ENCODE measurements at places on chromosomes 6 and 20.

GRCh38 chr6:34536251-34536958 is 19.7 kb downstream of the SPDEF start:
- DNase-seq = no peak

DNA sequence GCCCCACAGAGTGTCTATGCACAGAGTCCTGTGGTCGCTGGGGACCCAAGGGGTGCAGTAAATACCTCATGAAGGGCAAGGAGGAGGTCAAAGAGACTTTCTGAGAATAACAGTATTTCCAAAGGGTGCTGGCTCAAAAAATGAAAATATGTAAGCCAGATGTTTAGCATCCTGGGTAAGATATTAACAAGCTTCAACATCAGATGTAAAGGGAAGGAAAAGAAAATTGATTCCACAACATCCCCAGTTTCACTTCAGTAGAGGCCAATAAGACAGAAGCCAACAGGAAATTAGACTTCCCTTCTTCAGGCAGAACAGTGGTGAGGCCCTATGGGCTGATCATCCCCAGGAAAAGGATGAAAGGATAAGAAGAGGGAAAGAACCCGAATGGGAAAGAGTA is 434.7 kb downstream of the PRKN start:
- DNase-seq = no peak

DNA sequence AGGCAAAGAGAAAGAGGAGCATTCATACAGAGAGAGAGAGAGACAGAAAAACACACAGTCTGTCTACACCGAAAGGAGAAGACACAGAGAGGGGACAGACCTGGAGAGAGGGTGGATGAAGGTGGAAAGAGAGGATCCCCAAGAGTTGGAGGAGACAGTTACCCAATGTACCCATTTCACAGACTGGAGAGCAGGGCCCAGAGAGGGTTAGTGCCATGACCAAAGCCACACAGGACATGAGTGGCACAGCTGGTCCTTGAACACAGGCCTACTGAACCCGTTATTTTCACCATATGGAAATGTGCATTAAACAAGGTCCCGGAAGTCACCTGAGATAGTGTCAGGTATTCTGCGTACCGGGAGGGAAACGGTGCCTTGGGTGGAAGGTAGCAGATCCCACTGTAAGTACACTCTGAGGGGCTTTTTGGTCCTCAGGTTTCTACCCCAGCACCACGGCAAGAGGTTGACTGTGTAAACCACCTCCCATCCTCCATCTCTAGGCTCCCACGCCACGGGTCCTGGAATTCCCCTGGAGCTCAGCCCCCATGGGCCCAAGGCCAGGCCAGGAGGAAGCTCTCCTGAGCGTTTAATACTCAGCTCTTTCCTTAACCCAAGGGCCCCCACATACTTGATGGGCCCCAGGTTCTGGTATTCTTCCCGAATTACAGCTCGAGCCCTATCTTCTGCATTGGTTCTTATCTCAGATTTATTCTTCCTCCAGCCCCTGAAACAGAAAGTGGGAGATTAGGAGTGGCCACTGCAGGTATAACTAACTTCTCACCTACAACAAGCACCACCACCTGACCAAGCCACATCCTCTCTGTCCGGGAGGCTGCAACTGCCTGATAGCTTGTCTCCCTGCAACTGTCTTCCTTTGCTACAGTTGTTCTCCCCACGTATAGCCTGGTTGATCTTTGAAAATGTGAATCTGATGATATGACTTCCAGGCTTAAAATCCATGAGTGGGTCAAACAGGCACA is 38.4 kb upstream of the OCSTAMP start:
- DNase-seq = peak; percentile 11

GRCh38 chr20:37396416-37397075 is 50.6 kb downstream of the SRC start:
- no peak for DNase-seq

- DNase-seq = no peak
Measured at GRCh38 chr6:148851683-148852556, 105.1 kb downstream of the UST start.

DNA sequence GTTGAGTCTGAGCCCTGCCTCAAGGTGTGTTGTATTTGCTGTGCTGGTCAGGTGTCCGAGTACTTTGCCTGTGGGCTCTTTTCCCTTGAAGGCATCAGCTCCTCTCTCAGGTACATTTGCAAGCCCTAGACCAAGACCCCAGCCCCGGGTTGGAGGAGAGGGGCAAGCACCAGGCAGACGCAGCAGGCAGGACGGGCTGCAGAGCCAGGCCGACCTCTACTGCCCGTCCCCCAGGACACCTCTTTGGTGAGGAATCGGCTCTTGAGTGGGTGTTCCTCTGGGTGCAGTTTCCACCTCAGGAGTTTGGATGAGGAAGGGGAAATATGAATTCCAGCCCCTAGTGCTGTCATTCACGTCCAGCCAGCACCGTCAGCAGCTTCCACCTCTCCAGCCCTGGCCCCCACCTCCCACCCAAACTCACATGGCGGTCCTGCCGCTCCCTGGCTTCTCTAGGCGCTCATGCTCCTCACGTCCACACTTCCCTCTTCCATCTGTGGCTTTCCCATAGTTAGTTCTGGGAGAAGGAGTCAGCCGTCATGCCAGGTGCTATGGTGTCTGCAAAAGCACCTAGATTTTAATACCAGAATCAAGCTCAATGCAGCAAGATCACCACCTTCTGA is 183.9 kb downstream of the DLL1 start:
- no peak for DNase-seq

DNA sequence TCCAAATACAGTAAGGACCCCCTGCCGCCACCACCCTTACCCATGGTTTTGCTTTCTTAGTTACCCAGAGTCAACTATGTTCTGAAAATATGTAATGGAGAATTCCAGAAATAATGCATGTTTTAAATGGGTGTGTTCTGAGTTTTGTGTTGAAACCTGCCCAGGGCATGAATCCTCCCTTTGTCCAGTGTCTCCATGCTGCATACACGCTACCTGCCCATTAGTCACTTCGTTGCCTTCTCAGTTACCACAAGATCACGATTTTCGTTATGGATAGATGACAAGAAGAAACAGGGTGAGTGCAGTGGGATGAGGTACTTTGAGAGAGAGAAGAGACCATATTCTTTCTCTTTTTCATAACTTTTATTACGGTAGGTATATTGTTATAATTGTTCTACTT is 10.6 kb downstream of the FARS2 start:
- DNase-seq = no peak

DNA sequence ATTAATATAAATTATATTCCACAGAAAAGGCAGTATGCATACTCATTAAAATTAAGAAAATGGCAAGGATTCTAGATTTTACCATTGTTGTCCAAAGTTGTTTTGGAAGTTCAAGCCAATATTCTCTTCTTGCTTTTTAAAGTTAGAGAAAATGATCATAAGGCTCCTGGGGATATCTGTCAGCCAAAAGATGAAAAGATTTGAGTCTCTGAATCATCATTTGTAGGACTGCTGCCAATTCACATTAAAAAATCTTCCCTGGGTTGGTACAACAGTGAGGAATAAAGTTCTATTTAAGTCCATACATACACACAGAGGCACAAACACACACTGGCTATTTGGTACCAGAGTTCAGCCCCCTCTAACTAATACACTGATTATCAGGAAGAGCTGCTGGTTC is 620.1 kb downstream of the COL12A1 start:
- no peak for DNase-seq

- DNase-seq = no peak
Measured at GRCh38 chr6:25387483-25387882, 108.3 kb downstream of the CARMIL1 start.

DNA sequence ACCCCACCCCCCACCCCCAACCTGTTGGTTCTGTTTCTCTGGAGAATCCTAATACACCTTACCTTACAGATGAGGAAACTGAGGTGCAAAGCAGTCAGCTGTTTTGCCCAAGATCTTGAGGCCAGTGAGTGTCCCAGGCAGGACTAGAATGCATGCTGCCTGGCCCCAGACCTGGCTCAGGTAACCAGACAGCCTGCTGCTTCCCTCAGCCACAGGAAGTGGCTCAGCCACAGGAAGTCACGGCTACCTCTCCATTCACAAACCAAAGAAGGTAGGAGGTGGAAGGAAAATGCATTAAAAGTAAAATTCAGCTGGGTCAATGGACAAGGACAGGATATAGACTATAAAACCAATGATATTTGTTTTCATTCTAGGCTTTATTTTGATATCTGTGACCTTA is 517.6 kb downstream of the CD83 start:
- no peak for DNase-seq

DNA sequence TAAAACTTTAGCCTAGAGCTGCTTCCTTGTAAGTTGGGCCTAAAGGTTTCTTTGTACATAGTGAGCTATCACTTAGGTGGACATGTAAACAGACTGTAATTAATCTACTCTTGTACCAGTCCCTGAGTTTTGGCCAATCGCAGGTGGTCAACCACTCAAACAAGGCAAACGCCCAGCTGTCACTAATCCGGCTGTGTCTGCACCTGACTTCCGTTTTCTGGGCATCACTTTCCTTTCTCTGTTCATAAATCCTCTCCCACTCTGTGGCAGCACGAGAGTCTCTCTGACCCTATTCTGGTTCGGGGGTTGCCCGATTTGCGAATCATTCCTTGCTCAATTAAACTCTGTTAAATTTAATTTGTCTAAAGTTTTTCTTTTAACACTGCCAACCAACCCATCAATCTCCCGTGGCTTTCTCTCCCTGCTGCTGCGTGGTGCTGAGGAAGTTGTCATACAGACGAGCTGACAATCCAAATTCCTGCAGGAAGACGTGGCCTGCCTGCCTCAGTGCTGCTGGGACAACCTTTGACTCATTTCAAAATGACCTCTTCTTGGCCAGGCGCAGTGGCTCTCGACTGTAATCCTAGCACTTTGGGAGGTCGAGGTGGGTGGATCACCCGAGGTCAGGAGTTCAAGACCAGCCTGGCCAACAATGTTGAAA is 206.3 kb downstream of the QKI start:
- no peak for DNase-seq

GRCh38 chr6:112877134-112878100 is 530.3 kb downstream of the RFPL4B start:
- no peak for DNase-seq

- DNase-seq = no peak
Measured at GRCh38 chr6:41656002-41656691, 17.9 kb downstream of the MDFI start.

DNA sequence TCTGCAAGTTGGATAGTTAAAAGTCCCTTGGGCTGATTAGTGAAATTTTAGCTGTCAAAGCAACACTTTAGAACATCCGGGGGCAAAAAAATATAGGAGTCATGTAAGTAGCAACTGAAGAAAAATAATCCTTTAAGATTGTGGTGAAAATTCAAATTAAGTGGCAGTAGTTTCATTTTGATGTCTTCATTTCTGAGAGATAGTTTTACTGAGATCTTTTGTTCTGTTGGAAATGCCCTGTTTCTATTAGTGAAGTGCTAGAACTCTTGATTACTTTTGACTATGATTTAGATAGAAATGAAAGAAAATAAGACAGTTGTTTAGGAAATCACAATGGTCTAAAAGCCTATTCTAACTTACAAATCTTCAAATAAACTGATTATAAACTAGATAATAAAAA is 587.3 kb upstream of the MMS22L start:
- no peak for DNase-seq

DNA sequence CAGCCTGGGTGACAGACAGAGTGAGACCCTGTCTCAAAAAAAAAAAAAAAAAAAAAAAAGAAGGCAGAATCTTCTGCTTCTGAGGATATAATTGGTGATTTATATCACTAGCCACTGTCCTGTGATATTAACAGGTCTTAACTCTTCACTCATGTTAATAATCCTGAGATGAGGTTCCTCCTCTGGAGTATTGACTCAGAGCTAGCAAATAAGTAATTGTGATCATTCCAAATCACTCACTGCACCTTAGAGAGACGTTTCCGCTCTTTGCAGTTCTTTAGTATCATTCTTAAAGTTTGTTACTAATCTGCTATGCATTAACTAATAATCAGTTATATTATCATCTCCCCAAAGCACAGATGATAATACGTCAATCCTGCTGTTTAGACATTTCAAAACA is 41.6 kb upstream of the NOX3 start:
- no peak for DNase-seq

GRCh38 chr20:19113343-19113930 is 99.0 kb upstream of the SLC24A3 start:
- DNase-seq = no peak

DNA sequence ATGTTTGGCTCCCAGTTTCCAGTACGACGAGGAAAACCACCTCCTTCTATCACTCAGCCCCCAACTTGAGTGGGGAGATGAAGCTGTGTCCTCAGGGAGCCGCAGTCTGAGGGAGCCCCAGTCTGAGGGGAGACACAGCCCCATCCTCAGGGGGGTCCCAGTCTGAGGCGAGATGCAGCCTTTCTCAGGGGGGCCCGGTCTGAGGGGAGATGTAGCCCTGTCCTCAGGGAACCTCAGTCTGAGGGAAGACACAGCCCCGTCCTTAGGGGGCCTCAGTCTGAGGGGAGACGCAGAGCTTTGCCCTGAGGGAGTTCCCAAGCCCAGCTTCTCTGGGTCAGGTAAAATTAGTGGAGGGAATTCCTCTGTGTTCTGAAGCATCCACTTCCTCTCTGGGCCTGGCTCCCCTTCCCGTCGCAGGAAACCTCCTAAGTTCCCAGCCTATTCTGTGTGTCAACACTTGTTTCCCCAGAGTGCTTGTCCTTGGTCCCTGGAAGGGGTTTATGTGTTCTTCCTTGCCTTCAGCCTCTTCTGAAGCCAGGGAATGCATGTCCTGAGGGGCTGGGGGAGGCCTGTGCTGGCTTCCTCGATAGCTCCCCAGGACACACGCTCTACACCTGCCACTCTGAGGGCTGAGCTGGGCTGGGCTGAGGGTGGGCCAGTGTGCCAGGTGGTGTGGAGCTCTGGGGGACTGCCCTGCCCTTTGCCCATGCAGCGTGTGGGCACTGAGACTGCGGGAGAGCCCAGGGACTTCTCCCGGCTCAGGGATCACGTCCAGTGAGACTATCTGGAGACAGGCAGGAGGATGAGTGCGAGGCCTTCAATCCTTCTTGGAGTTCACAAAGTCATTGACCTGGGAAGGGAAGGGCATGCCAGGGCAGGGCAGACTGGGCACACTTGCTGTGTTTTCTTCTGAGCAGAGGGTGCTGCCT is 55.4 kb downstream of the VEGFA start:
- no peak for DNase-seq

DNA sequence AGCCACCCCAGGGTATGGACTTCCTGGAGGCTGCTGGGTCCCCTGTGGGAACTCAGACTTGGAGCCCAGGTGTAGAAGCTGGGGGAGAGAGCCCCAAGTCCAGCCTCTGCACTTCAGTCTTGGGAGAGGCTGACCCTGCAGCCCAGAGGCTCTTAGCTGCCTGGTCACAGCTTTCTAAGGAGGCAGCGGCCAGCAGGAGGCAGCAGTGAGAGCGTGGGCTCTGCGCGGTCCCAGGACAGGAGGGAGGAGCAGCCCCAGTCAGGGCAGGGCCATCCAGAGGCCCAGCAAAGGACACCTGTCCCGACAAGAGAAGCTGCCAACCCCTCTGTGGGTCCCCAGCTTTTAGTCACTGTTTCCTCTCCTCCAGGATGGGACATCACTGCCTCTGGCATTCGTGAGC is 9.4 kb downstream of the TREML2 start:
- peak; percentile 14 for DNase-seq

DNA sequence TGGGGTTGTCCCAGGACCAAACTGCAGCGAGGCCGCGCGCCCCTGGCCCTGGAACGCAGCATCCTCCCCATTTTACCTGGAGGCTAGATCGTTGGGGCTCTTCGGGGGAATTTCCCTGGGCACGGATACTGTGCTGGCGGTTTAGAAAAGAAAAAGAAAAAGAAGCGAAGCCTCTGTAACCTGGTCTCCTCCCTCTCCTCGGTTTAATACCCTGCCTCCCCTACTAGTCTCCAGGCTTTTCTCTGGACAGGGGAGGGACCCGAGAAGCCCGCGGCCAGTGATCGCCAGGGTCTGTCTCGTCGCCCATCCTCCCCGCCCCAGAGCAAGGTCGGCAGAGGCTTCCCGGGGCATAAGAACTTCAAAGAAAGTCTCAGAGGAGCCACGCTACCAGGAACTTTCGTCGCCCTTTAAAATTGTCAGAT is 6.1 kb upstream of the LAMP5 start:
- DNase-seq = no peak
